CD8-positive, alpha-beta T cell (primary cell): ENCODE measurements at places on chromosomes 16 and 17.
A peak's percentile ranks its signal among the peaks of the same experiment; 100 is the strongest.

DNA sequence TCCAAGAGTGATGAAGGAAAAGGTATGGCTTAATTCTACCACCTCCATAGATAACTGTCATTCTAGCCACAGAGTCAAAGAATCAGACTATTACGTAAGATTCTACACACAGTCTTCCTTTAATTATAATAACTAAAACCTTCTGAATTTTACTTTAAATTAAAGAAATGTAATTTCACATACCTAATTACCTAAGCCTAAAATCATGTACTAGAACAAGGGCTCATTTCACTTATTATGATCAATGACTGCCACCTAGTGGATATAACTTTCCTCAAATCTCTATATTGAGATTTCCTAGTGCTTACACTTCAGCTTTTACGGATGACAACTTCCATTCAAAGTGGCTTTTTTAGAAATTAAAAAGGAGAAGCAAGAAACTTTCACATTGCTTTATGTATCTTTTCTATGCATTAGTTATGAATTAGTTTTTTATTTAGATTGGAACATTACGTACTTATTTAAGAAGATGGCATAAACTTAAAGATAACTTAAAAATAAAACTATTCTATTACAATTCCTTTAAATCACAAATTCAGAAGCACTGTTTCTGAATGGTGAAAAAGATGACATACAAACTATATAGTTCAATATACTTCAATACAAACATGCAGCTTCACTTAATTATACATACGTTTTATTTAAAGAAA lies 18.2 kb upstream of the ABCA10 start:
- no peak for DNase-seq

DNA sequence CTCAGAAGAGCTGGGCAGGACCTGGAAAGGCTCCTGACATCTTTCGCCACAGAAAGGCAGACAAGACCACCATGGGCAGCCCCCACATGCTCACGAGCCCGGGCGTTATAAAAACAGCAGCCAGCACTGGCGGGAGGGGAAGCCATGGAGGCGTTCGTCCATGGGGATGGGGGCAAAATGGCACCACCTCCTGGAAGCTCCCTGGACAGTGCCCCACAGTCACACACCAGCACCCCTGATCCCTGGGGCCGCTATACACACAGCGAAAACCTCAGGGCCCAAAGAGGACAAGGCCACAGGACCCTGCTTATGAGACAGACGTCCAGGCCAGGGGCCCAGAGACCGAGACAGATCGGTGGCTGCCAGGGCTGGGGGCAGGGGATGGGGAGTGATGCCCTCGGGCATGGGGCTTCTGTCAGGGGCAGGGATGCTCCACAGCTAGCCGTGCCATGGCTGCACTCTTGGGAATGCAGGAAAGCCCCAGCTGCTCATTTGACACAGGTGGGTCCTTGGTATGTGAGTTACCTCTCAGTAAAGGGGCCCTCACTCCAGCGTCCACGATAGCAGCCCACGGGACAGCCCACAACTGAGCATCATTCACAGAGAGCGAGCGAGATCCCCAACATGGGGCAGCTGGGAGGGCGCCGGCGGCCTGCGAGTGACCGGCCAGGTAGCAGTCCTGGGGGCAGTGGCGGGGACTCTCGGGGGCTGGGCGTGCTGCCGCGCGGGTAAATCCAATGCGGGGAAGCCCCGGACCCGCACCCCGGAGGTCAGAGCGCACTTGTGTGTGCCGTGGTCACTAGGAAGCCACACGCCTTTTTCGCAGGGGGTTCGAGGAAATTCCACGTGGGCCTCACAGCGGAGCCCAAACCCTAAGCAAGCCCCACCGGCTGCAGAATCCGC lies 6.4 kb upstream of the PVALEF start:
- DNase-seq = no peak

- no peak for DNase-seq
These were observed 3.8 kb downstream of the GJC1 start for GRCh38 chr17:44826123-44826790.

- DNase-seq = no peak
These were observed 10.2 kb downstream of the MYO18A start for GRCh38 chr17:29169806-29170591.

DNA sequence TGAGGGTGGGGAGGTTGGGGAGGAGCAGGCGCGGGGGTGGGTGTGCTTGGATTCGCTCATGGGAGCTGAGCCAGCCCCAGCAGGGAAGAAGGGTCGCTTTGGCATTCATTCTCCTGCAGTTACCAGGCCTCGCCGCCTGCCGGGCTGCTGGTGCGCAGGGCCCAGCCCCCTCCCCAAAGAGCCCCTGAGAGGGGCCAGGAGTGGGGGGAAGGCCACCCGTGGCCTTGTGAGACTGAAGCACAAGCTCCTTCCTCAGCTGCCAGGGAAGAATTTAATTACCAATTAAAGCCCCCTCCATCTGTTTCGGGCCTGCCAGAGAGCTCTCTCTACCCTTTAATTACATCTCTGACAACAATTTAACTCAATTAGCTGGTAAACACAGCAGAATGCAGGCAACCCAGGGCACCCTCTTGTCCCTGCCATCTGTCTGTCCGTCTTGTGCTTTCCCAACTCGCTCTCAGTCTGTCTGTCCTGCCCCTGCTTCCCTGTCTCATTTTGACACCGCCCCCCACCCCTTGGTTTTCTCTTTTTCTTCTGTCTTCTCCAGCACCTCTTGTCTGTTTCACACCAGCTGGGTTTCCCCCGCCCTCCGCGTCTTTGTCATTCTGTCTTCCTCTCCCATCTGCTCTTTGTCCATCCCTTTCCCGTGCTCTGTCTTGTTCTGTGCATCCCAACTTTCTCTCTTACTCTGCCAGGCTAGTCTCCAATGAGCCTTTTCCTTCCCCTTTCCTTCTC lies 32.7 kb downstream of the CDK5RAP3 start:
- DNase-seq = no peak

DNA sequence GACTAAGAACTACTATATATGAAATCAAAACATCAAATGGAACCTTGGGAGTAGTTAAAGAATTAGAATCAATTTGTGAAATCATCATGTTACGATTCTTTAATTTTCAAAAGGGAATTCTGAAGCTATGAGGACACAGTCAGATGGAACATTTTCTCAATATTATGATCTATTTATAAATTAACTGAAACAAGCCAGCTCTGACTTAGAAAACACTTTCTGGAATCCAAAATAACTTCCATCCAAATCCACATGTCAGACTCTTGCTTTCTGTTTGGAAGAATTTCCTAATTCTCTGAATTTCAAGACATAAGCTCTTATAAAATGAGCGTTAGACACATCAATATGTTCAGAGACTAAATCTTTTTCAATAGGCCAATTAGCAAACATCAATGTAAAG lies 737.7 kb upstream of the SOX9 start:
- no peak for DNase-seq

GRCh38 chr16:86317813-86318650 lies 192.3 kb upstream of the FOXF1 start:
- no peak for DNase-seq

- DNase-seq = no peak
These were observed 8.1 kb downstream of the METTL16 start for GRCh38 chr17:2503627-2504026.

- DNase-seq = no peak
These were observed 247.4 kb downstream of the SHISA9 start for GRCh38 chr16:13148836-13149235.

- DNase-seq = peak; percentile 86
These were observed 16.6 kb downstream of the CD7 start for GRCh38 chr17:82300707-82301270.

GRCh38 chr17:65035704-65036103 lies 20.8 kb downstream of the GNA13 start:
- no peak for DNase-seq

GRCh38 chr16:89322321-89323119 lies 105.0 kb downstream of the ZNF778 start:
- DNase-seq = no peak

- DNase-seq = peak; percentile 49
These were observed 7.0 kb upstream of the C1QTNF8 start for GRCh38 chr16:1102921-1103635.

- DNase-seq = no peak
These were observed 39.8 kb upstream of the MYLK3 start for GRCh38 chr16:46787909-46788308.

- no peak for DNase-seq
These were observed 134.8 kb downstream of the XYLT1 start for GRCh38 chr16:17335826-17336529.

- no peak for DNase-seq
These were observed 27.5 kb downstream of the EPN2 start for GRCh38 chr17:19264681-19265080.

DNA sequence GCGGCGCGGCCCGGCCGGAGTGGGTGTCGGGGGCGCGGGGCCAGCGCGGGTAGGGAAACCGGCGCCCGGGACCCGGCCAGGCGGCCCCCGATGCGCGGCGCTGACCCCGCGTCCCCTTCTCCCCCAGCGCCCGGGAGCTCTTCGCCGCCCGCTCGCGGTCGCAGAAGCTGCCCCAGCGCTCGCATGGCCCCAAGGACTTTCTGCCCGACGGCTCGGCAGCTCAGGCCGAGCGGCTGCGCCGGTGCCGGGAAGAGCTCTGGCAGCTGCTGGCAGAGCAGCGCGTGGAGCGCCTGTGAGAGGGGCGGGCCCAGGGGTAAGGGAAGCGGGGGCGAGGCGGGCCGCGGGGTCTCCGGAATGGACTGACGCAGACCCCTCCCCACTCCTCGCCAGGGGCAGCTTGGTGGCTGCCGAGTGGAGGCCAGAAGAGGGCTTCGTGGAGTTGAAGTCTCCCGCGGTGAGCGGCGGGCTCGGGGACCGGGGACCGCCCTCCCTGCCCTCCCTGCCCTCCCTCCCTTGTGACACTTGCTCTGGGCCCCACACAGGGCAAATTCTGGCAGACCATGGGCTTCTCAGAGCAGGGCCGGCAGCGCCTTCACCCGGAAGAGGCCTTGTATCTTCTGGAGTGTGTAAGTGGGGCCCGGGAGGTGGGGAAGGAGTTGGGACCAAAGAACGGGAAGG lies 430 bp downstream of the TSEN54 start:
- no peak for DNase-seq

DNA sequence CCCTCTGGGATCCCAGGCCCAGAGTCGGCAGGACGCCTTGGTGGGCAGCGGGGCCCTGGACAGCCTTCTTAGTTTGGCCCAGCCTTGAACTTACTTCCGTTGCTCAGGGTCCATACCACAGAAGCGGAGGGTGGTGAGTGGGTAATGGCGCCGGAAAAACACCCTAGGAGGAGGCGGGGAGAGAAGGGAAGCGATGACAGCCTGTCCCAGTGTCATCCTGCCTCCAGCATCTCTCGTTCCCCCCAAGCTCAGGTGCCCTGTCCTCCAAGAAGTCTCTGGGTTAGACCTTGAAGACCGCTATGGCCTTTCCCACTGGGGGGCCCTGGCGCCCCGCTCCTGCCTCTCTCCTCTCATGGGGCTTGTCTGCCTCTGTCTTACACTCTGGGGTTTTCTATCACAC lies 22.9 kb downstream of the TNS4 start:
- no peak for DNase-seq

- no peak for DNase-seq
These were observed 15.9 kb upstream of the ICAM2 start for GRCh38 chr17:64036198-64036922.

DNA sequence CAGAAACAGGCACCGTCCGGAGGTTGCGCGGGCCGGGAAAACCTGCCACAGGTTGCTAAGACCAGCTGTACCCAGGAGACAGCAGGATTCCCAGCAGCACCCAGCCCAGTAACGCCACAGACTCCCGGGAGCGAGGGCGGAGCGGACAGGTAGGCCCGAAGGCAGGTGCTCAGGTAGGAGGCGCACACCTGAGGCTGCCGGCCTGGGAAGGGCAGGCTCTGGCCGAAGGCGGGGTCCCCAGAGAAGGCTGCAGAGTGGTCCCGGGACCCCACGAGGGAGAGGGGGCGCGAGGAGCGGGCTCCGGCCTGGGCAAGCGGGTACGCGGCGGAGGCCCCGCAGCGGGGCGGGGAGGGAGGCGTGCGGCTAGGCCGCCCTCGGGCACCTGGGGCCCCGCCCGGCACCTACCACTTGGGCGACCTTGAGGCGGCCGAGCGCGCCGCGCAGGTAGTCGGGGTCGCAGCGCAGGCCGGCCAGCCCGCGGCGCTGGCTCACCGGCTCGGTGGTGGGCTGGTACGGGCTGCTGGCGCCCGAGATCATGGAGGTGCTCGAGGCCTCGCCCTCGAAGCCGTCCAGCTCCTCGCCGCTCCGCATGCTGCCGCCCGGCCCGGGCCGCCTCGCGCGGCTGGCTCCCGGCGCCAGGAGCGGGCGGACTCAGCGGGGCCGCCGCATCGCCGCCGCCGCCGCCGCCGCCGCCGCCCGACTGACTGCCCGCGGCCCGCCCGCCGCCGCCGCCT lies 441 bp downstream of the CMTM4 start:
- DNase-seq = peak; percentile 13

DNA sequence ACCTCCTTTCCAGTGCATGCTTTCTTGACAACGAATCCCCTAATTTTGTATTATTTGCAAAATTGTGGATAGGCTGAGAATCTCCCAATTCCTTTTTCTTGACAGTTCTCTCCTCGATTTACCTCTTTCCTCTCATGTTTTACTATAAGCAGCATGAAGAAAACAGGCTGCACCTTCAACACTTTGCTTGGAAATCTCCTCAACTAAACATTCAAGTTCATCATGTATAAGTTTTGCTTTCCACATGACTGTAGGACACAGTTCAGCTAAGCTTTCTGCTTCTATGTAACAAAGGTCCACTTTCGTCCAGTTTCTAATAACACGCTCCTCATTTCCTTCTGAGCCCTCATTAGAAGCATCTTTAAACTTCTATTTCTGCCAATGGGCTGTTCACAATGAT lies 199.0 kb upstream of the NLRP1 start:
- no peak for DNase-seq

DNA sequence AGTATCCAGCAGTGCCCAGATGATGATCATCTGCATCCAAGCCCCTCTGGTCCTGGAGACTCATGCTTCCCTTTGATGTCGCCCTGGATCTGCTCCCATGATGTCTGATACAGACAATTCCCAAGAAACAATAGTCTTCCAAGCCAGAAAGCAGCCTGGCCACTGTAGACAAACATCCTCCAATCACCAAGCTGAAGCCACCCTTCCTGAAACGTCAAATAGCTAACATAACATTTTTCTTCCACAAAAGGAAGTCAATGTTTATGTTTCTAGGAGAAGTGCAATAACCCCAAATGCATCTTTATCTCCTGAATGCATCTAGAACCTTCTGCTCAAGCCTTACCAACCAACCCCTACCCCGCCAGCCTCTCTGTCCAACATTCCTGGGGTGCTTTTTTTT lies 1.2 kb upstream of the DPEP2 start:
- DNase-seq = no peak

- no peak for DNase-seq
These were observed 4.9 kb upstream of the ANKFN1 start for GRCh38 chr17:56148333-56148732.

DNA sequence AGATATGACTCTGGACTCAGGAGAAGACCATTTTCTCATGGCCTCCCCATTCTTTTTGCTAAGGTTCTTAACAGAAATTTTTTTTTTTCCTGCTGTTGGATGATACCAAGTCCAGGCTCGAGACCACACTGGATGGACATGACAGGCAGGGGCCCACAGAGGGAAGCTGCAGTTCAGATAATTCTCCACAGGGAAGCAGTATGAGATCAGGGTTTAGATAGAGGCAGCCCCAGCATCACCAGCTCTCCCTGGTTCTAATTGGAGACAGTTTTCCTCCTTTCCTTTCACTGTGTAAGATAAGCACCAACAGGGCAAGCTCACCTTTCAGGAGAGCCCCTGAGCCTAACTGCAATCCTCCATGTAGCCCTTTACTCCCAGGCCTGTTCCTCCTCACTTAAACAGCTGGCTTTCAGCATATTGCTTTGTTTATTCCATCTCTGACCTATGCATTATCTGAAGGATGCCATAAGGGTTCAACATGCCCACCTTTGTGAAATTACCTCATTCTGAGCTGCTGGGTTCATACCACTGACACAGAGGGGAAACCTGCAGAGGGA lies 108.1 kb downstream of the SNX11 start:
- no peak for DNase-seq

GRCh38 chr17:78118801-78119241 lies 9.7 kb downstream of the TMC6 start:
- no peak for DNase-seq
